Stimulated activated CD4-positive, alpha-beta T cell treated with anti-CD3 and anti-CD28 coated beads, Interleukin-1b, Interleukin-23, amount 100 ng/mL, for 4 hours (primary cell): ENCODE measurements at places on chromosomes 2 and 18.

DNA sequence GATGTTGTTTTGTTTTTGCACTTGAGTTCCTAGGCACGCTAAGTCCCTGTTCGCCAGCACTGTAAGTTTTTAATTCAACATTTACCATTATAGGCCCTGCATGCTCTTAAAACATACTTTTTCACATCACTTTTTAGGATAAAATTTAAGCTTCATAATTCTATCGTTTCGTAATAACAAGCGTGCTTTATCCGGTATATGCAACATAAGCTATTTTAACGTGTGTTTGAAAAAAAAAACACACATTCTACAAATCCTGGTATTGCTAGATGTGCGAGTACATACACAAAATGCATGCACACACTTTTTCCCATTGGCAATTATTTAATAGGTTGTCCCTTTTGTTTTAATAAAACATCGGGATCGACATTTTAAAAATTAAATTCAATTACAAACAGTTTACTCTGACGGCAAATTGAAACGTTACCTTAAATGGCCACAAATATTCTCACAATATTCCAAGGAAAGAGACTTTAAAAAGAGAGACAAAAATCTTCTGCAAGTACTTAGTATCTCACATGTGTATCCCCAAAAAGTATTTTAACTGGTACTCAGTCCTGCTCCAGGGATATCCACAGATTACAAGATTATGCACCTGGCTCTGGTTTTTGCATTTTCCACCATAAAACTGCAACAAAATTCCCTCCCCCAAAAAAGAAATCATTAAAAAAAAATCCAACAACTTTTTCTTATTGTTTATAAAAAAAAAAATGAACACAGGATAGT, 1.0 kb upstream of the TCF4 start:
- no peak for DNase-seq

DNA sequence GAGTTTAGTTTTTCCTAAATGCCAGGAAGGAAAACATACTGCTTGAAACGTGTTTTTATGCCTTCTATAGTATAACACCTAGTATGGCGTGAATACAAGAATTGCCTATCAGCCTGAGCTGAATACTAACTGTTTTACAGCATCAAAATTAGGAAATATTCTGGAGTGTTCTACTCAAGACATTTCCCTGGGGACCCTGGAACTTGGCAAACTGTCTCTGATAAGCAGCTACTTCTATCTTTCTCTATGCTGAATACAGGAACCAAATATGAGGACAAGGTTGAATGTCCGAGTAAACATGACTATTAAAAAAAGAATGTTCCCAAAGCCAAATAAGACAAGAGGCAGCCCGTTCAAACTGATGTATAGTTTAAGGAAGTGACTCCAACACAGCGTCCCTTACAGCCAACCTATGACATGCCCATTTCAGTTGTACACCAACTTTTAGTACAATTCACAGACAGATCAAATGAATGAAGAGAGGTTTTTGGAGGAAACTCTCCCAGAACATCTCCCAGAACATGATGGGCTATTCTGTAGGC, 951.3 kb upstream of the ACVR2A start:
- no peak for DNase-seq

- DNase-seq = no peak
These were observed 47.5 kb downstream of the ZNF638 start for GRCh38 chr2:71379086-71379485.

GRCh38 chr2:157662401-157662800, 33.7 kb upstream of the ACVR1C start:
- no peak for DNase-seq

GRCh38 chr18:48127606-48128005, 197.1 kb upstream of the SMAD2 start:
- no peak for DNase-seq

GRCh38 chr2:109260886-109261700, 132.1 kb downstream of the SH3RF3 start:
- no peak for DNase-seq

GRCh38 chr2:174593041-174593440, 4.6 kb downstream of the WIPF1 start:
- no peak for DNase-seq

GRCh38 chr2:217040099-217040498, 180.2 kb upstream of the TNP1 start:
- no peak for DNase-seq

DNA sequence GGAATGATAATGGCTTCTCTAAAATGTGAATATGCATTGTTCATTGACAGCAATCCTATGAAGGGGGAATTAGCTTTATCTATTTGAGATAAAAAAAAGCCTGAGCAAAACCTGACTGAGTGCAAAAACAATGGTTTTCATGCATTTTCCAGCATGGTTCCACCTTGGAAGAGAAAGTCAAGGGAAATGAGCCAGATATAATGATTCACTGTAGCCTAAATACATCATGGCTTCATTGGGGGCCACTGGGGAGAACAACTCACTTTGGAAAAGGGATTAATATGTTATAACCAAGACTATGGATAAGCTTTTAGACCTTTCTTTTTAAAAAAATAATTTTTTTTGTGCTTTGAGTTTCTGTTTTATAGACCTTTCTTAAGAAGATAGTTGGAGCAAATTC, 679.7 kb downstream of the NYAP2 start:
- DNase-seq = no peak

- no peak for DNase-seq
These were observed 11.3 kb downstream of the PCARE start for GRCh38 chr2:29063056-29063455.

- no peak for DNase-seq
These were observed 11.1 kb downstream of the MYL12B start for GRCh38 chr18:3273042-3273441.

DNA sequence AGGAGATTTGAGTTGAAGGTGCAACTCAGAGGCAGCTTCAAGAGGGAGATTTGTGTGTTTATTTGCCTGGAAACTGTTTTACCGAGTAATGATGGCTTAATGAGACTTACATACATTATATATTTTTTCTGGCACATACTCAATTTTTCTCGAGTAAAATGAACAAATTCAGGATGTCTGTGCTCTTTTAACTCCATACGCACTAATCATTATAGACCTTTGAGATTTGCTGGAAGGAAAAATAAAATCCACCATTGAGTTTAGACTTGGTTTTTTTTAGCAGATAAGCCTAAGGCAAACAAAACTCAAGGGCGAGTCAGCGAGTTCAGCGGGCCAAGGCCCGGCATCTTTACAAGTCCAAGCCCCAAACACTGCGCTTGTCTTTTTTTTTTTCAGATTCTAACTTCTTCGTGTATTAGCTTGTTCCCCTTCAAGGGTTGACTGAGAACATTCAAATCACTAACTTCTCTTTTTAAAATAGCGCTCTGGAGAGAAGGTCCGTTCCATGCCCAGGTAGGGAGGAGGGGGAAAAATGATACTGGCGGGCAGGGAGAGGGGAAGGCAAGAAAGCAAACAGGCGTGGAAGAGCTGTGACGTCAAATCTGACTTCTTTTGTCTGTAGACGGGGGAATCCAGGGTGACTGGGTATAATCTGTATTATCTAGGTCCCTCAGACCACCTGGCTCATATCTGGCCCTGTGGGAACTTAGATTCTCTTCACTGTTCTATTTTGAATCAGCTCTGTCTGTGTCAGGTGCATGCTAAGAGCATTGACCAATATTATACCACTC, 72.7 kb upstream of the MAP3K20 start:
- no peak for DNase-seq

GRCh38 chr2:27901234-27901633, 10.7 kb downstream of the BABAM2 start:
- peak; percentile 8 for DNase-seq

GRCh38 chr2:182717816-182718215, 1.8 kb downstream of the DNAJC10 start:
- DNase-seq = no peak

DNA sequence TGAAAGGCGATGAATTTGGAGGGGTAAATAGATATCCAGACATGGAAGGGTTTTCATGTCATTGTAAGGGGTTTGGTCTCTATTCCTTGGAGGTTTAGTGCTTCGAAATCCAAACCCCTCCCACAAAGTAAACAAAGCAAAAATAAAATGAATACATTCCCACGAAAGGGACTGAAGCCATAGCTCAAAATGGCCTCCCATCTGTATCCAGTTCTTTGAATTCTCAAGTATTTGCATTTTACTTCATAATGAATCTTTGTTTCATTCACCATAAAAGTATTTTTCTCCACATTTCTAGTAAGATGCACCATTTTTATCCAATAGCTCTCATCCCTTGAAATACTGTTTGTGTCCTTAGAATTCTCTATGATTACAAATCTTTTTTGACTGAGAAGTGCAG, 103.2 kb upstream of the DTNA start:
- DNase-seq = no peak

GRCh38 chr2:229032608-229033234, 238.4 kb downstream of the PID1 start:
- DNase-seq = no peak

DNA sequence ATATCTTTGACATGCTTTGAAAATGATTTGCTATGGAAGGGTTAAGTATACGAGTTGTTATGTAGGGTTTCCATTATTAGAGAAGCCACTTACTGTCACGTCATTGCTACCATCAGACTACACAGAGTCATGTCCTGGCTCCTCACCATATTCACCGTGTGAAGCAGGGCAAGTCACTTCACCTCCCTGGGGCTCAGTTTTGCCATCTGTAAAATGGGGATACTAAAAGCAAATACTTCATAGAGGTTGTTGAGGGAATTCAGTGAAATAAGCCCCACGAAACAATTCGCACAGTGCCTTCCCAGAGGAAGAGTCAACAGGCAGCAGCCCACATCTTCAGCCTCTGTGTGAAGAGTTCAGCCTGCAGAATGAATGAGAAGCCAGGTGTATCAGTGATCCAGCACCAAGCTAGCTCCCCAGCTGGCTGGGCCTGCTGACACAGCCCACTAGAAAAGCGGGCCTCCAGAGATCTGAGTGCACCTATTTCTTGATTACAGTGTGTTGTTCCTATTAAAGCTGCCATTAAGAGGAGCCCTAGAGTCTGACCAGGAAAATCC, 3.4 kb downstream of the DIPK1C start:
- no peak for DNase-seq

DNA sequence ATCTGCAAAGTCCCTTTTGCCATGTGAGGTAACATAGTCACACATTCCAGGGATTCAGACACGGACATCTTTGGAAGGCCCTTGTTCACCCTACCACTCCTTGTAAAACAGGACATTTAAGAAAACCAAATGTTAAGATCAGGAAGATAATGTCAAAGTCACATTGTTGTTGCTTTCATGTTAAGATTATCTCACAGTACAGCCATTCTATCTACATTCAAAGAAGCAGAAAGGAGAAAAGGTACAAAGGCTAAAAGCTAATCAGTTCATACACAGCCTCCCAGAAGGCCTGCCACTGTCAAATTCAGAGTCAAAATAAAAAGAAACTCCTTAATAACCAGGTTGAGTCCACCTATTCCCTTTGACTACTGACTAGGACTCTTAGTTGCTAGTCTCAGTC, 573.7 kb downstream of the ARHGAP15 start:
- no peak for DNase-seq

GRCh38 chr18:23196119-23197007, 61.1 kb downstream of the CABLES1 start:
- no peak for DNase-seq

DNA sequence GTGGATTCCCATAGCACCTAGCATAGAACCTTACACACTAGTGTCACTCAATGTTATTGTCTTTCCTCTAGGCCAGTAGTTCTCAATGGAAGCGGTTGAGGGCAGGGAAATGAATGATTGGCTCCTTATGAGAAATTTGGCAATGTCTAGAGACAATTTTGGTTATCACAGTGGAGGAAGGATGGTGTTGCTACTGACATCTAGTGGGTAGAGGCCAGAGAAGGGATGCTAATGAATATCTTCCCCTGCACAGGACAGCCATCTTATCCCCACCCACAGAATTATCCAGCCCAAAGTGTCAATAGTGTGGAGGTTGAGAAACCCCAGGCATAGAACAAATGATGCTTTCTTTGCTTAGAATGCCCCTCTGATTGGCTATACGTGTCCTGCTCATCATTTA, 15.8 kb downstream of the C18orf63 start:
- DNase-seq = no peak

DNA sequence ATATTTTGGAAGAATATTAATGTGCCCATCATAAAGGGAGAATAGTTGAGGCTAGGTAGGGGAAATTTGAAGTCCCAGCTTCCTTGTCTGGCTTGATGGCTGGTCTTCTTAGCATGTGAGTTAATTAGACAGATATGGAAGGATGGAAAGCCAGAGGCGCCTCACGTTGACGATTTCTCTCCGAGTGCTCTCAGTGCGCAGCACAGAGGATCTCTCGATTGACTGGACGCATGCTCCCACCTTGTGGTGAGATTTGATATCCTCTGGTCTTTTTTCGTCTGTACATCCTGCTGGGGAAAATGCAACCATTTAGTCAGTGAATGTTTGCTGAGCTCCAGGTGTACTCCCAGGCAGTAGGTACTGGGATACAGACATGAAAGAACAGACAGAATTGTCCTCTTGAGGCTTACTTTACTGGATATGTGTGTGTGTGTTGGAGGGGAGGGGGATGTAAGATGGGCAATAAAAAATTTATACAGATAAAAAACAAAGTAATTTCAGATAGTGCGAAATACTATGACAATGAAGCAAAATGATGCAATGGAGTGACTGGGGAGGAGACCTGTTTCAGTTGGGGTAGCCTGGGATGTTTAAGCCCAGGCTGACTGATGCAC, 66.9 kb upstream of the ZNG1B start:
- DNase-seq = peak; percentile 54

- no peak for DNase-seq
These were observed 326.3 kb upstream of the MYT1L start for GRCh38 chr2:2657121-2657962.

DNA sequence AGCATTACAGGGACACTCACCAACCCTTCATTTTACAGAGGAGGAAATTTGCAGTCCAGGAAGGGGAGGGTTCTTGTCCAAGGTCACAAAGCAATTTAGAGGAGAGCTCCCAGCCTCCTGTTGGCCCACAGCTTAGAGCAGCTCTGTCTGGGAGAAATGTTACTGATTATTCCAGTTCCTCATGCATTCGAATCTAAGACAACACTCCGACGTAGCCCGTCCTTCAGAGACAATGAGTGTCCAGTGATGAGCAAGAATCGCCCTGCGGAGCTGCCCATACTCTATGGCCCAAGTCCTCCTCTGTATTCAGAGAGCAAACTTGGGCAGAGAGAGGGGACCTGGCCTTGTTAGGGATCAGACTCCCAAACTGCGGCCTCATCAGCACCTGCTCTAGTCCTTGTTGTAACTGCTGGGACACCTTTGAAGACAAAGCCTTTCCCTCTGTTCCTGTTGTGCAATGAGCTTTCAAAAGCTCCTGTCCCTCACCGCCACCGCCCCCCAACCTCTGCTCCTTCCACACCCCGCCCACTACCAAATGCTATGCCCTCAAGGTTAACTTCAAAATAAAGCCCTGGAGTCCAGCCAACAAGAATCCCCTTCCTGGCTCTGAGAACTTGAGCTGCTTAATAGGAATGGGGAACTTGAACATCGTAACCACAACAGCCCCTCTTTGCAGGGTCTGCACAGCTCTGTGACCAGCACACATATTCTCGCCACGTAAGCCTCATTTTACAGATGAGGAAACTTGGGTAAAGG, 234.8 kb upstream of the SMAD2 start:
- DNase-seq = no peak

- no peak for DNase-seq
These were observed 11.5 kb downstream of the GPR55 start for GRCh38 chr2:230913406-230914143.
